ENCODE measurements at places on chromosomes 7 and 10.

DNA sequence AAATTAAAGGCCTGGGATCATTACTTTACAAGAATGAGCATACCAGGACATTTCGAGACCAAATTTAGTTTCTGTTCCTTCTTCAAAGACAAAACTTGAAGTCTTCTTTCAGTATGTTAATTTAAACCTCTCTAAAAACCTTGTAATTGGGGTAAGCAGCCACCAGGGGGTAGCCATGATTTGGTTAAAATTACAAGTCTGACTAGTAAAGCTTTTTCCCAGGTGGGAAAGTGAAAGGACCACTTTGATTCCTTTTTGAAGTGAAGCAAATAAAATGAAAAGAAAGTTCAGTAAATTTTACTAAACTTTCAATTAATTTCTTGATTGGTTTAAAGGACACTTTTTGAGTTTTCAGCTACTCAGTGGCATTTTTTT lies 294.3 kb downstream of the BBS9 start:
- DNase-seq = no peak

DNA sequence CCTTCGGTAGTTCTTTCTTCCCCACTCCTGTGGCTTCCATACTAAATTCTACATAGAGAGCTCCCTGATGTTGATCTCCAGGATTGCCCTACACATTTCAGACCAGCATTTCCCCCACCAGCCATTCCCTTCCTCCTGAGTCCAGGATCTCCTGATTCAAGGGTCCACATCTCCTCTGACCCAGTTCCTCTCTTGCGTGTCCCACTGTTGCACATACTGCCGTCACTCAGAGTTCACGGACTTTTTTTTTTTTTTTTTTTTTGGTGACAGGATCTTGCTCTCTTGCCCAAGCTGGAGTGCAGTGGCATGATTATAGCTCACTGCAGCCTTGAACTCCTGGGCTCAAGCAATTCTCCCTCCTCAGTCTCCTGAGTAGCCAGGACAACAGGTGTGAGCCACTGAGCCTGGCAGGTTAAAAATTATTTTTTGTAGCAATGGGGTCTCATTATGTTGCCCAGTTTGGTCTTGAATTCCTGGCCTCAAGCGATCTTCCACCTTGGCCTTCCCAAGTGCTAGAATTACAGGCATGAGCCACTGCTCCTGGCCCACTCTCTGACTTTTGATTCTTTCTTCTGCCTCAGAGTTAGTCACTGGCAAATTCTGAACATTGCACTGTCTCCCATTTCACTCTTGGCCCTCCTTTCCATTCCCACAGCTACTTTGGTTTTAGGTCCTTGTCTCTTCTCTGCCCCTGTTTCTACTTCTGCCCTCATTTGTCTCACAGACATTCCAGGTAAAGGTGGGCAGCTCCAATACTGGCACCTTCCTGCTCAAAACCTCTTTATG lies 29.6 kb upstream of the ZRANB1 start:
- DNase-seq = no peak

DNA sequence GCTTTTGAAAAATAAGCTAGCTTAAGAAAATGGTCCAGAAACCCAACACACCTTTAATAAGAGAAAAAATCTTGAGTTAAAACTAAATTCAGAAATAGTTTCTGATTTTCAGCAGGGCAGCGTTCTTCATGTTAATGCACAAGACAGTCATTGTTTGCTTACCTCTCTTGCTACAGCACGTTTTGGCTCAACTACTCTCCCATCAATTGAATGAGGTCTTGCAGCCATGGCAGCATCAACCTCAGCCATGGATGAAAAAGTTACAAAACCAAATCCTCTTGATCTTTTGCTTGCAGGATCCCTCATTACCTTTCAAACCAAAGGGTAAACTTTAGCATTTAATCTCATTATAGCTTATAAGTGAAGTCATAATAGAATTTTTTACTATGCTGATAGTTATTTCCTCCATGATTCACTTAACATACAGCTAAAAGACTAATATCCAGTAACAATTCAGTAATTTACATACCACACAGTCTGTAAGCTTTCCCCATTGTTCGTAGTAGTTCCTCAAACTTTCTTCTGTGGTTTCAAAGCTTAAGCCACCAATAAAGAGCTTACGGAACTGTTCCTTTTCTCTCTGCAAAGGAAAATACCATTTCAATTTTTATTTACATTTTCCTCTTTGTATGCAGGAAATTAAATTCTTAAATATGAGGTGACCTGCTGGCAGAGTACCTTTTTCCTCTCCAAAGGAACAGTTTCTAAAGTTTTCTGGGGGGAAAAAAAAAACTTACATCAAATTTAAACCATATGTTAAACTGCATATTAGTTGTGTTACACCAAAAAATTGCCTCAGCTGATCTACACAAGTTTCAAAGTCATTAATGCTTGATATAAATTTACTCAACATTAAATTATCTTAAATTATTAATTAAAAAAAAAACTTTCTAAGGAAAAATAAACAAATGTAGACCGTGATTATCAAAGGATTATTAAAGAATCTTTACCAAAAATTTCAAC lies 3.1 kb downstream of the HNRNPA2B1 start:
- DNase-seq = no peak

GRCh38 chr7:121604627-121605316 lies 208.7 kb upstream of the FAM3C start:
- DNase-seq = no peak

DNA sequence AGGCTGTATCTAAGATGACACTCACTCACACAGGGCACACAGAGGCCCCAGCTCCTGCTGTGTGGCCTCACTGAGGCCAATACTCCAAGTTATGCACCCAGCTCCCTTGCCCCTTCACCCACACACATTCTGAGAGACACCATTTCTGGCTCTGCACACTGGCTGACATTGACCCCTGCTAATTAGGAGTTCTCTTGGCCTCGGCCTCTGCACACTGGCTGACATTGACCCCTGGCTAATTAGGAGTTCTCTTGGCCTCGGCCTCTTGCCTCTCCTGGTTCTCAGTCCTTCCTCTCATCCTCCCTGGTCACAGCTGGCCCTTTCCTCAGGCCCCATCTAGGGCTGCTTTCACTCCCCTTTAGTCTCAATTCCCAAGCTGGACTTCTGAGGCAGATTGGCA lies 97.3 kb downstream of the GRID1 start:
- no peak for DNase-seq

GRCh38 chr7:82110146-82110840 lies 333.3 kb downstream of the CACNA2D1 start:
- DNase-seq = no peak

- DNase-seq = no peak
Observed at GRCh38 chr10:121096617-121097431, 245.7 kb downstream of the WDR11 start.

GRCh38 chr10:67780759-67781538 lies 57.0 kb downstream of the DNAJC12 start:
- DNase-seq = no peak

GRCh38 chr7:75906991-75907667 lies 7.8 kb upstream of the POR start:
- no peak for DNase-seq

Data from AG09309 (cell line).